Activated T-cell treated with anti-CD3 and anti-CD28 coated beads for 4 hours (primary cell): ENCODE measurements at places on chromosomes 13 and 19.

GRCh38 chr13:95317039-95317989, 16.1 kb upstream of the ABCC4 start:
- DNase-seq, result no peak

DNA sequence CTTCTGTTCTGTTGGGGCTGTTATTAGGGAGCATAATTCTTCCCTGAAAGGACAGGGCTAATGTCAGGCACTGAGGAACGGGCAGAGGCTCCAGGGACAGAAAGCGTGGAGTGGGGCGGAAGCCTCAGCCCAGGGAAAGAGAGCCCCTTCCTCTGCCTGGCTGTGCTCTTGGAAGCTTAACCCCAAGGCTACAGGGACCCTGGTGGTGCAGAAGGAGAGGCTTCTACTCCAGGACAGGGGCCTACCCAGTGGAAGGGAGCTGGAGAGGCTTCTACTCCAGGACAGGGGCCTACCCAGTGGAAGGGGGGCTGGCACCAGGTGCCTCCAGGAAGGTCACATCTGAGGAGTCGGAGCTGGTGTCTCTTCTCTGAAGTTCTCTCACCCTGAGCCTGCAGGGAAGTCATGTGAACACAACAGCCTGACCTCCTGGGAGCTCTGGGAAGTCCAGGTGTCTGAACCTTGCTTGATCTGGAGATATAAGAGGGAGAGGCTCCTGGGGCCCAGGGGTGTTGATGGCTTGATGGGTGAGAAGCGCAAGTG, 159.5 kb upstream of the SOX1 start:
- DNase-seq, result no peak

- DNase-seq, result no peak
Measured at GRCh38 chr13:102508411-102508810, 88.4 kb upstream of the TPP2 start.

- no peak for DNase-seq
Measured at GRCh38 chr19:35006342-35006998, 6.3 kb downstream of the GRAMD1A start.

GRCh38 chr19:51905206-51905605, 389 bp upstream of the ZNF649 start:
- no peak for DNase-seq

DNA sequence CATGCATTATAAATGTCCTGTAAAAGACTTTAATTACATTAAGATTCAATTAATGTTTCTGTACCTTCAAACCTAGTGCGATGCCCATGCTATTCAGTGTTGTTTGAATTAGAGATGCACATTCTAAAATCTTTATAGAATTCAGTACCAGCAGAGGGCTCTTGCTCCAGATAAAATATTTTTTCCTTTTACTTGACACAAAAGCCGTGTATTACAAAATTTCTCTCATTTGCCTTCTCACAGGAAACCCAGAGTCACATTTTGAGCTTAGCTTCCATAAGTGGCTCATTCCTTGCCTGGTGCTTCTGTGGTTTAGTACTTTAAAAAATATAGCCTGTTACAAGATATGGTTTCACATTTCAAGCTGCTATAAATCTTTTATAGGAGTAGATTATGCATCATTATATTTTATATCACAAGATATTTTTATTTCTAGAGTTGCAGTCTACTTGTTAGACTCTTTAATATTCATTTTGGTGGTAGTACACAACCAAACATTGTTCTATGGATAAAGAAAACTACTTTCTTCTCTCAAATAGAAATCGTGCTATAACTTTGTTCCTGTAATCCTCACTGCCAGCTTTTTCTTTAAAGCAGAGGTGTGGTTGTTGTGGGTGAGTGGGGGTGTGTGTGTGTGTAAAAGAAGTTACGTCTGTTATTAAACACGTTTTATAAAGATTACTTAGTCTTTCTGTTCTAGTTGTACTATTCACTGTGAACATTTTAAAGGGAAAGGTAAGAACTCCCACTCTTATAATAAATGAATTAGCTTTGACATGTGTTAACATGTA, 101.4 kb downstream of the RNF17 start:
- DNase-seq, result no peak

GRCh38 chr13:114108894-114109293, 23.5 kb downstream of the RASA3 start:
- DNase-seq, result no peak

DNA sequence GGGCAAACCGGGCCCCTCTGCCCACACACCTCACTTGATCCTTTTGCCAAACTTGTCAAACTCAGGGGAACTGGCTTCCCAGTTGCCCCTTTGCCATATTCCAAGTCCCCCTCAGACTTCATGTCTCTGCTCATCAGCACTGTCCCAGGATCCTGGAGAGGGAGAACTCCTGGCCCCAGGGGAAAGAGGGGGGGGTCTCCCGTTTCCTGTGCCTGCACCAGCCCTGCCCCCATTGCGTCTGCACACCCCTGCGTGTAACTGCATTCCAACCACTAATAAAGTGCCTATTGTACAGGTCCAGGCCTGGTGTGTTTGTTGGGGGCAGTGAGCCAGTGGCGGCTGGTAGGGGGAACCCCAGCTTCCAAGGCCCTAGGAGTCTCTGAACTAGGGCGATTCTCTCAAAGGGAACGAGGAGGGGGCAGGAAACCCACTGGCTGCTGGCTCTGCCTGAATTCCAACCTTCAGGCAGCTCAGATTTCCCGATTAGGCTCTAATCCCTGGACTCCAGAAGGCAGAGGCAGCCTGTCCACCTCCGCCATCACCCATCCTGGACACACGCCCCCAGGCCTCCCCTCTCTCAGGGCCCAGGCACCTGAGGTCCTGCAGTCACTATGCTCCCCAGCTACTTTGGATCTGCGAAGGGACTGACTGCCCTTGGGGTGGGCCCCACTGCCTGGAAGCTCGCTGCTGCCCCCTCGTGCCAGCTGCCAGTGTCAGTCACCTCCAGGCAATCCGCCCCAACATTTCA, 9.7 kb upstream of the ILF3 start:
- DNase-seq, result peak; percentile 83

DNA sequence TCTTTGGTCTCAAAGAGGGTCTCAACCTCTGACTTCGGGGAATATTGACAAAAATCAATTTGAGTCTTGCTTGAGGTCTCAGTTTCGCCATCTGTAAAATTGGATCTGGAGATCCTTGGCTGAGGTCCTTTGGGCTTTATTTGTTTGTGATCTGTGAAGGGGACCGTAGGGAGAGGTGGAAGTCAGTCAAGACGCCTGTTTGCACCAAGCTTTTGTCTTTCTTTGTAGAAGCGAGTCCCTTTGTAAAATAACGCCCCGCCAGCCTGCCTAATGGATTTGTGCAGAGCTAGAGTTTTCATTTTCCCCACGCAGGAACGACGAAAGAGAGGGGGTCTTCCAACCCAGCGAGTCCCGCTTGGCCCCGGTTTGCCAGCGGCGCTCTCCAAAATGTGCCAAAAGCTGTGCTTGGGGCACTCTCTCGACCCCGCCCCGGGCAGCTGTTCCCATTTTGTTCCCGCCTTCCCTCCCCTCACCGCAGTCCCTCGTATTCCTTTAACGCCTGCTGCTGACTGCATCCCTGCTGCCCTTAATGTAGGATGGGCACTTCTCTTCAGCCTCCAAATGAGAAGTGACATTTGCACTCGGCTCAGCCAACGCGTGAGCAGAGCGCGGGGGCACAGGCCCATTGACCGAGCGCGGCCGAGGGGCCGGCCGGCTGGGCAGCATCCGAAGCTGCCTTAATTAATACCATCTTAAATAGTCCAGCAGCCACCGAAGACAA, 13.0 kb downstream of the ZIC5 start:
- DNase-seq, result no peak

- DNase-seq, result no peak
Measured at GRCh38 chr13:79735228-79735627, 254.3 kb downstream of the NDFIP2 start.
